ENCODE measurements at places on chromosomes 12 and 14.

- no peak for DNase-seq
Measured at GRCh38 chr14:67280506-67280905, 39.3 kb downstream of the PALS1 start.

DNA sequence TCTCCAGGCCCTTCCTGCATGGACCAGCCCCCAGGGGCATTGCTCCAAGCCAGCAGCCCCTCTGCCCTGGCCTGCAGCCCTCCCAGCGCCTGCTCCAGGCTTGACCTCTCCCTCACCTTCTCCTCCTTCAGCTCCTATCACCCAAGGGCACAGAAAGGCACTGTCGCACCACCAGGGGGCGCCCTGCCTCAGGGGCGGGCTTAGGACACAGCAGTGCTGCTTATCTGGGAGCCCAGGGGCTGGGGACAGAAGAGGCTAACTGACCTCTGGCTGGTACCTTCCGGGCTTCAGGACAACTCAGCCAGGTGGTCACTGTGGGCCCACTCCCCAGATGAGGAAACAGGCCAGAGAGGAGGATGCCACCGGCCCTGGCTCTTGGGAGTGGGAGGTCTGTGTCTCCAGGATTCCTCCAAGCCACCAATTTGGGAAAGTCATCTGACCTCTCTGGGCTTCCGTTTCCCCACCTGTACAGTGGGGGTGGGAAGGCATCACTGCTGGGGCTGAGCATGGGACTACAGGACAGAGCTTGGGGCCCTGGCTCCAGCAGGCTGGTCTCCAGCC, 25.3 kb upstream of the GPR132 start:
- DNase-seq: peak; percentile 78

- DNase-seq: no peak
Measured at GRCh38 chr14:75525969-75526368, 3.7 kb downstream of the BATF start.

GRCh38 chr12:80513211-80513610, 69.2 kb downstream of the PTPRQ start:
- DNase-seq: no peak

GRCh38 chr14:65958664-65959562, 527.3 kb upstream of the CCDC196 start:
- no peak for DNase-seq

DNA sequence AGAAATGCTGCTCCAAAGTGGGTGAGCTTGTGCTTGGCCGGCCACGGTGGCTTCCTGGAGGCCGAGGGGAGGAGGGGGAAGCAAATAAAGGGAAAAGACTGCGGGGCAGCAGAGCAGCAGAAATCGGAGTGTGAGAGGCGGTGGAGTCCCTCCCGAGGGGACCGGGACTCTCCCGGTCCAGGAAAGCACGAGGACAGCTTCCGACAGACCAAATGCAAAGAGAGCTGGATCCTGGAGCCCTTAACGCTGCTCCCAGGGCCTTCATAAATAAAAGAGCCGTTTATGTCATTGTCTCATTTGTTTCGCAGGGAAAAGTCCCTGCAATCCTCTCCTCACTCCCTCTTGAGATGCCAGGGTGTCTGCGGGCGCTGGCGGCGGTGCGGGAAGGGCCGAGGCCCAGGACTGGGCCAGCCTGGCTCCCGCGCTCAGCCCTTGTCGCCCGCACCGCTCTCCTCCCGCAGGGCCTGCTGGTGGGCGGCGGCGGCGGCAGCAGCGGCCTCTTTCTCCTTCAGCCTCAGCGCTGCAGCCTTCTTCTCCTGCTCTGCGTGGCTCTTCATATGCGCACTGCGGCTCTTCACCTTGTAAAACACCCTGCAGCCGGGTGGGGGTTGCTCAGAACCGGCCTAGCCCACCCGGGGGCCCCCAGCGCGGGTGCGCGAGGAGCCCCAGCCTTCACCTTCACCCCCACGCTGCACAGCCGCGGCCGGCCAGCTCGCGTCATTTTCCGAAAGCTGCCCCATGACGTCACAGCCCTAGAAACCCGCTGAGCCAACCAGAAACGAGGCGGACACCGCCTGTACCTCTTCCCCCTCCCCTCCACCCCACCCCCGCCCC, 4.5 kb upstream of the PNMA1 start:
- DNase-seq: no peak

DNA sequence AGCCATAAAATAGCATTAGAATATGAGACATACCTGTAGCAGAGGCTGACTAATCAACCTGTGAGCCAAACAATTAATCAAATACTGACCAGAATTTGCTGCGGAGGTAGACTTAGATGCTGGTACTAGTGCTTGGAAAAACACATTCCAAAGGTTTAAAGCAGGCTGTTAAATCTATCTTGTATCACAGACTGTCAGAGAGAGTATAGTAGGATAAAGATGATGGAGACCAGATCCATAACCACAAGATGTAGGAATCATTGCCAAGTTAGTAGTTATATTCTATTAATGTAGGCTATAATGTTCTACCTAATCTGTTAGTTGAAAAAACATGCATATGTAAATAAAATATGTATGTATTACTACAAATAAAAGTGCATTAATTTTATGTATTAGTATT, 726.2 kb downstream of the SLC6A15 start:
- DNase-seq: no peak

DNA sequence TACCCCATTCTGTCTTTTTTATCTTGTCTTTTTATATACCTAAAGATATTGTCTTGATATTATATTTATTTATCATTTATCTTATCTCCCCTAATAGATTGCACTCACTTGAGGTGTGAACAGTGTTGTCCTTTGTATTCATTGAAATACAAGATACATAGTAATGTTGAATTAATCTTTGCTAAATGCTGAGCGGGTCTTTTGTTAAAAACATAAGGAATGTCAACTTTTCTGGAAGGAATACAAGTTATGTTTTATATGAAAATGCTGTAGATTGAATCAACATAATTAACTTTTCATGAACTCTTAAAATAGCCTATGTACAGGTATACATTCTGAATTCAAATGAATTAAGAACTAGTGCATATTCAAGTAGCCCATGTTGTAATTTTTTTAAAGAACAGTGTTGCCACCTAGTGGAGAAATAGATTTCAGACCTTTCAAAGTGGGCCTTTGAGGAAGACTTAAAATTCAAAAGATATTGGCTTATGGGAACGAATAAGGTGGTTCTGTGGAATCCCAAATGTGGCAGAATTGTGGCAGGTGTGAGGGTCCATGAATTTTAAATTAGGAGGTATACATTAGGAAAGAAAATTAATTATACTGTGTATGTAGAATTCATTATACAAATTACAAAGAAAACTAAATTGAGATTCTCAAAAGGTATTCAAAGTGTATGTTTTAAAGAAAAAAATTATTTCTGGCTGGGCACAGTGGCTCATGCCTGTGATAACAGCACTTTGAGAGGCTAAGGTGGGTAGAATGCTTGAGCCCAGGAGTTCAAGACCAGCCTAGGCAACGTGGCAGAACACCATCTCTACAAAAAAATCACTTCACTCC, 19.1 kb downstream of the BBOF1 start:
- no peak for DNase-seq

DNA sequence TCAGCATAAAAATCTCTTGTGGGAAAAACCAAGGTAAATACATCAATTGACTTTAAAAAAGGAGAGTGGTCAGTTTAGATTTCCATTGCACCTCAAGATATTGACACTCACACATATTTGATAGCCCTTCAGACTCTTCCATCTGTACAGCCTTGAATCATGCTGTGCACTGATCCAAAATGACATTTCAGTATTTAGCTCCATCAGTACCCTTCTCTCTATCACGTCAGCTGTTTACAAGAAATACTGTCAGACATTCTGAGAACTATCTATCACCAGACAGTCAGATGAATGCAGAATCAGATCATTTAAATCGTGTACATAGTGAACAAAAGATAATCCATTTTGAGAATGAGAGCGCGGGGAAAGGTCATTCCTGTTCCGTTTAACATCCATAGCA, 511.9 kb downstream of the RPL10L start:
- DNase-seq: no peak

GRCh38 chr14:59785629-59786028, 84.9 kb downstream of the RTN1 start:
- DNase-seq: no peak

DNA sequence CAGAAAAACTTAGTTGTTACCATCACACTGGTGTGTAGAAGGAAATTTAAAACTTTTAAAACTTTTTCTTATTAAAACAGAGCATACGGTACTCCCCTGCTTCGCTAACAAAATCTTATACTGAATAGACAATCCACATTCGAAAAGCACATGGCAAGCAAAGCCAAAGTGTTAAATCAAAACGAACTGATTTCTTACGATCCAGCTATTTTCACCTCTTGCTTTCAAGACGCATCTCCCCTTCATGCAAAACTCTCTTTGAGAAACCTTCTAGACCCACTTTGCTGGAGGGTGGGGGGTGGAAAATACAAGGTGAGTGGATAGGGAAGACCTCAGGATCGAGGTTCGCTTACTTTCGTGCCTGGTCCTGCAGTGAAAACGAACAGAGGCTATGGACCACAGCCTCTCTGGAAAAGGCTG, 328 bp downstream of the INTS13 start:
- DNase-seq: no peak
